ENCODE measurements at places on chromosomes 1 and 21.

GRCh38 chr21:46610018-46610701 is 5.3 kb upstream of the S100B start:
- no peak for DNase-seq

DNA sequence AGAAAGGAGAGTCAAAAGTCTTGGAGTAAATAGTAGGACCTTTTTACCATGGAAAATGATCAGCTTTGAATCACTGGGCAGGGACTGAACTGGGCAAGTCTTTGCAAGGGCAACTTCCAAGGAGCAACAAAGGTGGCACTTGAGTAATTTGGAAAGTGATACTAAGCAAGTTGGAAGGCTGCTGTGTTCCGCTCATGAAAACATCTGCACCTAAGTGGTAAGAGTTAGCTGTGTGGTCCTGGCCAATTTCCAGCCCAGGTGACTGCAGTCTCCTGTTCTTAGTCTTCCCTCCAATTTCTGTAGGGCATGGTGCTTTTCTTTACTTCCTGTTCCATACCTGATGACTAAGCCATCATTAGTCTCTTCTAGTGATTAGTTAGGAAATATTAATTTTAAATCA is 35.5 kb upstream of the PRDM2 start:
- DNase-seq = no peak

DNA sequence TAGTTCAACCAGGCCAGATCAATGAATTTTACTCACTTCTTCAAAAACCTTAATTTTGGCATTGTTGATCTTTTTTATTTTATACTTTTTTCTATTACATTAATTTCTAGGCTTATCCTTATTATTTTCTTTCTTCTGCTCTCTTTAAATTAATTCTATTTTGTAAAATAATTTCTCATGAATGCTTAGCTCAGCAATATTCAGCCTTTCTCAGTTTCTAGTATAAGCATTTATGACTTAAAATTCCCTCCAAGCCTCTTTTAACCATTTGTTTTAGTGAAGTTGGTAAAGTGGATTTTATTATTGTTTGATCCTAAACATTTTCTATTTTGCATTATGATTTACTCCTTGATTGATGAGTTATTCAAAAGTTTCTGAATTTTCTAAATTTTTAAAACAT is 20.6 kb upstream of the SAMD13 start:
- DNase-seq = no peak

- no peak for DNase-seq
These were observed 7.9 kb upstream of the CLDN14 start for GRCh38 chr21:36487641-36488307.

- DNase-seq = no peak
These were observed 16.6 kb upstream of the EDEM3 start for GRCh38 chr1:184771190-184771691.
